ENCODE measurements at places on chromosomes 2 and 18.

- DNase-seq = no peak
Observed at GRCh38 chr2:228657807-228658402, 476.4 kb upstream of the SPHKAP start.

DNA sequence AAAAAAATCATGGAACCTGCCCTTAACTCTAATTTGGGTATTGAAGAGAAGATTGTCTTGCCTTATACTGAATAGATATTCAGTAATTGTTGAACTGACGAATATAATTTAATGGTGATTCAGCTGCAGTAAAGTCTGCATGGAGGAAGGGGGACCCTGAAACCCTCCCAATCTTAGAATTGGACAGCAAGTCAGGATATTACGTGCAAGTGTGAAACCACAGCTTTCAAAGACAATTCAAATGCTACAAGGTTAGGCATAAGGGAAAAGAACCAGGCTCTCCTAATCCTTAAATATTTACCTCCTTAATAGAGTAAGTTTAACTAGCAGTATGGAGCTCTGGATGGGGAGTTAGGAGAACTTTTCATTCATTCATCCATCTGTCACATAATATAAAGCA, 226.9 kb upstream of the TNP1 start:
- DNase-seq = no peak

- DNase-seq = no peak
Observed at GRCh38 chr18:79598633-79599175, 80.9 kb upstream of the CTDP1 start.

- DNase-seq = no peak
Observed at GRCh38 chr2:54925022-54925421, 125.2 kb downstream of the RTN4 start.

- no peak for DNase-seq
Observed at GRCh38 chr18:10565835-10566234, 40.0 kb downstream of the NAPG start.

DNA sequence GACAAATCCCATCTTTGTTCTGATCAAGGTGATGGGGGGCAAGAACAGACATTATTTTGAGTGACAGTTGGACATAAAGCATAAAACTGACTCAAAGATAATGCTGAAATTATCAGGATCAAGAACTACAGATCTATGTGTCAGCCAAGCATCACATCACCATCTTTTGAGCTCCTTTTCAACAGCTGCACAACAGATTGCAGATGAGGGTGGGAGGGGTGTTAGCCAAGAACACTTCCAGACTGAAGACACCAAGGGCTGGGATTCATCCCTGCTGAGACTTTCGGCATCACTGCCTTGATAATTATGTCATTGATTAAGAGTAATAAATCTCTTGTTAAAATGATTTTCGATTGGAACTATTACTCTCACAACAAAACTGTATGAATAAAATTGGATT, 191.5 kb upstream of the NETO1 start:
- no peak for DNase-seq

- DNase-seq = no peak
Observed at GRCh38 chr2:107374249-107374648, 452.4 kb upstream of the RGPD4 start.

DNA sequence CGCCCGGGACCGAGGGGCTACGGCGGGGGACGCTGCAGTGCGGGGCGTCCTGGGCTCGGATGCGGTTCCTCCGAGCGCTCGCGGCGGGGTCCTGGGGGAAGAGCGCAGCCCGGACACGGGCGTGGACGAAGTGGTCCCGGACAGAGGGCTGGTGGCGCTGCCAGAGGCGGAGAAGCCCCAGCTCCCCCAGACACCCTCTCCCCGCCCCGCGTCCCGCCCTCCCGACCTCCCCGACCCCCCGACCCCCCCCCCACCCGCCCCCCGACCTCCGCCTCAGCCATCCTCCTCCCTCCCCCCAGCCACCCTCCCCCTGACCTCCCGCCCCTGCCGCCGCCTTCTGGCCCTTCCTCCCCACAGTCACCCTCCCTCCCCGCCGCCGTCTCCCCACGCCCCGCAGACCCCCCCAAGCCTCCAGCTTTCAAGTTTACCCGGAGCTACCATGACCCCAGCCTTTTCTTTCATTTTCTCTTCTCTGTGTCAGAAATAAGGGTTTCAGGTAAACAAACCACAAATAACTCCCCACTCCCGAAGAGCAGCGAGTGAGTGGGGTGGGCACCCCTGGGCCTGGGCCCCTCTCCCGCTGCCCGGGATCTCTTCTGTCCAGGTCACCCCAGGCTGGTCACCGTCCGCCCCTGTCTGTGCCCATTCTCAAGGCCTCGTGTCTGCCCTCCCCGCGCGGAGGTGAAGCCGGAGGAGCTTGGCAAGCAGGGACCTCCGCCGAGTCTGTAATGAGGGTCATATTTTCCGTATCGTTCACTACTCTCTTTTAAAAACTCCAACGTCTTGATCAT, 5.1 kb downstream of the NFATC1 start:
- peak; percentile 35 for DNase-seq

DNA sequence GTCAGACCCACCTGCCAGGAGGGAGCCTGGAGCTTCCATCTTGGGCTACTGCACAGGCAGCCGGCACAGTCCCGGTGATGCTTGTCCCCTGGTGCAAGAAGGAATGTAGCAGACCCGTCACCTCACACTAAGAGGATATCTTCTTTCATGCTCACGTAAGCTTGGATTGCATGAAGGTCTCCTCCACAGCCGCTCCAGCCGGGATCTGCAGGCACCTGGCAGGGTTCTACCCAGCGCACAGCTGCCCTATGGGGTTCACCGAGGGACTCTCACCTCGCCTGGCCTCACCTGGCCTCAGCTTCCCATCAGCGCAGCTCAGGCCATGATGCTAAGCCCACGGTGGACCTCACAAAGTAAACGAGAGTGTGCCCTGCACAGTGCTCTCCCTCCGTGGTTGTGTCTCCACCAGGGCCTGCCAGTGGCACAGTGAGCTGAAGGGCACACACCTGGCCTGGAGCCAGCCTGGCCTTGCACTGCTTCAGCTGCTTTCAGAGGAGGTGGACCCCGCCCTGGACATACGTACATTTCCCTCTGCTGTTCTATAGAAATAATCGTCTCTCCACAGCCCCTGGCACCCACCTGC, 239.1 kb downstream of the SEPTIN10 start:
- DNase-seq = no peak

DNA sequence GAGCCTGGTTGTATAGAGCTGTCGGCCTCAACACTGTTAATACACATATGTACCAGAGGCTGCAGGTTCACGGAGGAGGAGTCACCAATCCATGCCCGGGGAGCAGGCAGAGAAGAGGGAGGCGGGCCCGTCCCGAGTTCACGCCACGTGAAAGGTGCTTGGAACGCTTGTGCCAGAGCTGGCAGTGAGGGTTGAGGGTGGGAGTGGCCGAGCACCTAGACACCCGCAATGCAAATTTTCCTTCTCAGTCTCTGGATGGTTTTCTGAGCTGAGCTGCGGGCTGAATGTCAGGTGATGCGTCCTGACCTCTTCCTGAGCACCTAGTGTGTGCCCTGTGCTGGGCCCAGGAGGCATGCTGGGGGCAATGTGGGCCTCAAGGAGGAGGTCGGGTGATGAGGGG, 52.2 kb downstream of the ODC1 start:
- no peak for DNase-seq

- DNase-seq = no peak
Observed at GRCh38 chr2:198756166-198756565, 701.6 kb downstream of the SATB2 start.

- no peak for DNase-seq
Observed at GRCh38 chr2:238382381-238382781, 44.3 kb upstream of the ASB1 start.

DNA sequence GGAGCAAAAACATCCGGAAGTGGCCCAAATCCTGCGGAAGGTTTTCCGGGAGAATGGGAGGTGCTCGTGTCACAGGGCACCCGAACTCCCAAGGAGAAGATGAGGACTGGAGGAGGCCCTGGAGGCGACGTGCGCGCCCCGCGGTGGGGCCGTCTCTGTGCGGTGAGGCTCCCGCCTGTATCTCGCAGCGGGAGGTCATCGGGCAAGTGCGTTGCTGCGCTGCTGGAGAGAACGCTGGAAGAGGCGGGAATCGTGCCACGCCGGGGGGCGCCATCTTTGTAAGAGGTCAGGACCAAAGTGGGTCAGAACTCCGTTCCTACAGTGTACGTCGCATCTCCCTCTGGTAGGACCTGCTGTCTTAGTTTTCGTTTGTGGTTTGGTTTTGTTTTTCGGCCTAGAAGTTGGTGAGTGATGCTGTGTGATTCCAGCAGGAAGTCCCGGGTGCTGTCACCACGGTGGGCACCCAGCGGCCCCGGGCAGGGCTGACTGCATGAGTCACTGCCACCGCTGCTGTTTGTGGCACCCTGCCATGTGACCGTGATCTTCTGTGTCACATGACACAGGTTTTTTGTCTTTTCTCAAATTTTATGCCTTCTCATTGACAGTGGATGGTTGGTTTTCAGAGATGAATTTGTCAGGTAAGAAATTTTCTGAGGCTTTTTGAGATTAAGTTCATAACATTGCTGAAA, 21.5 kb upstream of the ATP9B start:
- no peak for DNase-seq

GRCh38 chr2:6917761-6918421, 679 bp downstream of the RNF144A start:
- peak; percentile 74 for DNase-seq

DNA sequence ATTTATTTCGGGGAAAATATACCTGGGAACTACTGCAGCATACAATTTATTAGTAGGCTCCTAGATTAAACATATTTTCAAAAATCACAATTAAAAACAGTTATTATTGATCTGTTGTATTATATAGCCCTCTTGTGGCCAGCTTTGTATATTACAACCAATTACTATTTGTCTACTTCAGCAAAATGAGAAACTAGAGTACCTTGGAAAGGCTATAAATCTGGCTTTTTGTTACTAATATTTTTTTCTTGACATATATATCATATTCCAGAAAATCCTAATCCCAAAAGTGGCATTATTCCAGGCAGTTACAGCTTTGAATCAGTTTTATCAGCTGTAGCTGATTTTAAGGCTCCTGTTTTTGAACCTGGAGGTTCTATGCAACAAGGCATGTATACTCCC, 101.2 kb downstream of the UBR3 start:
- DNase-seq = peak; percentile 12

- DNase-seq = no peak
Observed at GRCh38 chr18:35948080-35948479, 24.4 kb upstream of the RMP24 start.

DNA sequence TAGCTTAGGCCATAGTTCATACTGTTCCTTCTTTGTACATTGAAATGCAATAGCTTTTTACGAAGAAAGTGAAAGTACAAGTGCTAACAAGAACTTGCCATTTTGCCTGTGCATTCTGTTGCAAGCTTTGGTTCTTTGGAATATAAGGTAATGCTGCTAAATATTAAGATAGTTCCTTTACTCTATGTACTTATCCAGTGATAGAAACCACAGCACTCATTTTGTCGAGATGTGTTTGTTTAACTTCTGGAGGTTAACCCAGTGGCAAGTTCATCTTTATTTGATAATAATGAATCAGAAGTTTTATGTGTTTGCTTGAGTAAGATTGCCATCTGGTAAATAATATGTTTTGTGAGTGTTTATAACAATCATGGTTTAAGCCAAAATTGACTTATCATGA, 373.1 kb upstream of the FANCL start:
- no peak for DNase-seq

DNA sequence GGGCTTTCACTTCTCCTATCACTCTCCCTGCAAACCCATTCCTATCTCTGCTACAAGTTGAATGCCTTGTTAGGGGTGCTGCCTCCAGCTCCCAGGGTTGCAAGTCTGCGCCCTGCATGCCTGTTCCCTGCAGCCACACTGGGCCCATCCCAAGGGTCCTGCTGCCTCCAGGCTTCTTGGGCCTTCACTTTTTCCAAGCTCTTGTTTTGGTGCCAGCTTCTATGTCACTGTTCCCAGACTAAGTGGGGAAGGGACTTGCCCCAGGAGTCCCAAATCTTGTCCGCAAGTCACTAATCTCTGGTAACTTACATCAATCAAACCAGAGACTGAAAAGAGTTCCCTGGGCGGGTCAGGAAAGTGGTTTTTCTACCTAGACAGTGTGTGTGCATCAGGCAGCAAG, 65.4 kb downstream of the ZCCHC2 start:
- no peak for DNase-seq

DNA sequence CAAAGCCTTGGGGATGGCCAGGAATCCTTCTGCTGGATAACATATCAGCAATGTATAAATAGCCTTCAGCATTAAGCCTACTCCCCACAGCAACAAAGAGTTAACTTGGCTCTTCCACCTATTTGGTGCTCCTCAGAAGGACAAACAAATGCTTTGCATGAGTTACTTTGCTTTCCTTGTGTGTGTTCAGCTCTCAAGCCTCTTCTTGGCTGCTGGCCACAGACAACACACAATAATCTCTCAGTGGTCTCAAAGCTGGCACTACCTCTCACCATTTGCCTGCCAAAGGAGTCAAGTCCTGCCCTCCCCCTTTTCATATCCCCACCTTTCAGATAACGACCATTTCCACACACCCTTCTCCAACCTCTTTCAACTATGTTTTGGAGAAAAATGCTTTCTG, 17.5 kb downstream of the FTCDNL1 start:
- DNase-seq = no peak

GRCh38 chr2:132871831-132872230, 201.8 kb upstream of the LYPD1 start:
- DNase-seq = no peak

GRCh38 chr2:84946204-84947009, 24.6 kb upstream of the KCMF1 start:
- DNase-seq = no peak

GRCh38 chr18:77405096-77405495, 155.4 kb downstream of the GALR1 start:
- no peak for DNase-seq

- DNase-seq = no peak
Observed at GRCh38 chr2:54660752-54661151, 62.7 kb upstream of the EML6 start.

GRCh38 chr2:71702971-71703898, 249.9 kb downstream of the DYSF start:
- no peak for DNase-seq

DNA sequence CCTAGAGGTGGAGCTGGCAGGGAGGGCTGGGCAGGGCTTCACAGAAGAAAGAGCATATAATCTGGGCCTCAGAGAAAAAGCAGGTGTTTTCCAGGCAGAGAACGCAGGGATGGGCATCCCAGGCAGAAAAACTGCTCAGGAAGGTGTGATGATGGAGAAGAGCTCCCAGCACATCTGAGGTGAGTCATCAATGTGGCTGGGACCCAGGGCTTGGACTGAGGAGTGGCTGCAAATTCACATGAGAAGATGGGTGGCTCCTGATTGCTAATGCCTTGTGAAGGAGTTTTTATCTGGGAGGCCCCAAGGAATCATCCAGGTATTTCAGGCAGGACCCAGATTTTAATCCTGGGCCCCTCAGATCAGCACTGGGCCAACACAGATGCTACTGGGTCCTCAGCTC, 10.2 kb downstream of the IL1F10 start:
- no peak for DNase-seq

GRCh38 chr2:219425238-219426067, 7.3 kb downstream of the DES start:
- no peak for DNase-seq

- no peak for DNase-seq
Observed at GRCh38 chr2:232237464-232237863, 141.1 kb upstream of the ALPP start.

Data from right kidney (tissue), 9 donors.